ENCODE measurements at places on chromosomes 2 and 18.

GRCh38 chr2:46469700-46470099, 9.7 kb upstream of the TMEM247 start:
- no peak for DNase-seq

DNA sequence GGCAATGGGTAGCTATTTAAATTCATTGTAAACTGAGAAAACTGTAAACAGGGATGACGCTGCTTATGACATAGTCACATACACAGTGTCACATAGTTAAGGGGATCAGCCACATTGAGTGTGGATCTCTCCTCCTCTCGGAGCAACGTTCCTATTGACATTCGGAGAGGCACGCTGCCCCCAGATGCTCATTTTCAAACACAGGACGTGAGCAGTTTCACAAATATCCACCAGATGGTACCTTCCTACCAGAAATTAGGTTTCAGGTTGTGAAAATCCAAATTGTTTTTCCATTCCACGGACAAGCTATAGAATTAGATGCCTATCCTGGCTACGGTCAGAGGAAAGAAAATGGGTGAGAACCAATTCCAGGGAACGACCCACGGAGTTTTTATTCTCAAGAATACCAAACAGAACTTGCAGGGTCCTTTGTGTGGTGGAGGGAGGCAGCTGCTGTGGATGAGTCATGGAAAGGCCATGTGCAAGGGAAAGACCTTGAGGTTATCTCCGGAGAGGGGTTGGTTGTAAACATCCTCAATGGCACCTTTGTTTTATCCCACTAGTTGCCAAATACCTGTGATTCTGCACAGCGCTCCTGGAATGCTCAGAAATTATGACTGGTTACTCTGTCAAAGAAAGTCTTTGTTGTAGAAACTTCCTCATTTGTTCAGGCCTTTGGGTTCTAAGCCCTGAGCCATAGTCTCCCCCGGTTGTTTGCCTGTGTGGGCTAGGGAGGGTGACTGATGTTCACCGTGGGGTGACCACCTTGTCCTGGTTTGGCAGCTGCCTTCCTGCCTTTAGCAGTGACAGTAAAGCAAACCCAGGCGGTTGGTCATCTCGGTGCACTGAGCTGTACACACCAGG, 88.0 kb downstream of the ACTR3 start:
- DNase-seq, result no peak

GRCh38 chr2:119782308-119783027, 22.7 kb downstream of the PTPN4 start:
- DNase-seq, result no peak

DNA sequence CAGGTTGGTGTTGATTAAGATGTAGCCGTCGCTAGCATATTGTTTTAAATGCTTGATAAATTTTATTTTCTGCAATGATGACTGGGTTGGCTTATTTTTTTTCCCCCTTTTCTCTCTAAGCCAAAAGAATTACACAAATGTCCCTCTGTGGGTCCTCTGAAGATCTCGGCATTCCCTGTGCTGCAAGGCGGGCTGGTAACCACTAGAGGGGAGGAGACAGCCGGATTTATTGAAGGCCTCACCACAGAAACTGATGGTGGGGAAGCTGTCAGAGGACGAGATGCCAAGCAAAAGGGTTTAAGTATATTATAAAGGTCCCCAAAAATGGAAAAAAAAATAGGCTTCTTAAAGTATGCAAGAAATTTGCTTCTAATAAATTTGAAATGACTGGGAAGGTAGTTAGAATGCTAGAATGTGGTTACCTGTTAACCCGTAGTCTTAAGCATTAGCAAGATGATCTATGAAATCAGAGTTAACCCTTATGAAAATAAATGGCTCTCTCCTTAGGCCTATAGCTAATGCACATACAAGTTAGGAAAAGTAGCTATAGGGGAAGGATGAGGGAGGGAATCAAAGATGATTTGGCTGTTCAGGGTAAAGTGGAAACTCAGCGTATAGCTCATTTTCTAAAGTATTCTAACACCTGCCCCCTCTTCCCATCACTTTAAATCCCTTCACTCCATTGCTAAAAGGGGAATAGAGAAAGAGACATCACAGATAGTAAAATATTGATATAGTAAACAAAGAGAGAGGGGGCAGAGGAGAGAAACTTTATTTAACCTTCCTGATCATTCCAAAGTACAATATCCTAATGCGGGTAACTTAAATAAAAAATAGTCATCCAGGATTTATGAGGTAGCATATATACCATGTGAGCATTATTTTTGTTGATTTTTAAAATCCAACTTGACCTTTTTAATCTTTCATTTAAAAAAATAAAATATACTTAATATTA, 894.5 kb upstream of the POU3F3 start:
- no peak for DNase-seq

DNA sequence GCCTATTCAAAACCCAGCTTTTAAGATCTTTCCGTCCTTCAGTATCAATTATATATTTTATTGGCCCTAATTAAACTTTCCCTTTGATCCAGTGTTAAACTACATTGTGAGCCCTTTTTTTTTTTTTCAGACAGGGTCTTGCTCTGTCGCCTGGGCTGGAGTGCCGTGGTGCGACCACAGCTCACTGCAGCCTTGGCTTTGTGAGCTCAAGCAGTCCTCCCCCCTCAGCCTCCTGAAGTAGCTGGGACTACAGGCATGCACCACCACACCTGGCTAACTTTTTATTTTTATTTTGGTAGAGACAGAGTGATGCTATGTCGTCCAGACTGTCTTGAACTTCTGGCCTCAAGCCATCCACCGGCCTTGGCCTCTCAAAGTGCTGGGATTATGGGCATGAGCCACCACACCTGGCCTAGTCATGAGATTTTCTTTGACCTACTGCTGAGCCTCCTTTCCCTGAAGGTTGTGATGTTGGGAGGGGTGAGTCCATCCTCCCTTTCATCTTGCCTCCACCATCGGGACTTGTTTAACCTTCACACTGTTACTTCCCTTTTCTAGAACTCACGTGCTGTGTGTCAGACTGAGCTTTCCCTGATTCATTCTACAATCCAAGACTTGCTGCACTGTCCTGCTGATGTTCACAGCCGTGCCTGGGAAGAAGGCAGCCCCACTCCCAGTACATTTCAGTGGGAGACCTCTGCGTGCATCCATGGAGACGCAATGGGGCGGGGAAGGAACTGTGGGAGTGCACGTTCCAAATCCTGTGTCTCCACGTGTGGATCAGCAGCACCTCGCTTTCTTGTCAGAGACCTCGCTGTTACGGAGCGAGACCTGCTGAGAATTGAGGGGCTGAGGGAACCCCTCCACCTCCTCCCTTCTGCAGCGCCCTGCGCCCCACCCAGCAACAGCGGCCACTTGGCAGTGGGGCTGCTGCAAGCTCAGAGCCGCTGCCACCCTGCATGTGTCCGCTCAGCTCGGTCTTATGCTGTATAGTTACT, 10.8 kb downstream of the OXER1 start:
- no peak for DNase-seq

GRCh38 chr2:53672881-53673522, 94.6 kb upstream of the CHAC2 start:
- no peak for DNase-seq

DNA sequence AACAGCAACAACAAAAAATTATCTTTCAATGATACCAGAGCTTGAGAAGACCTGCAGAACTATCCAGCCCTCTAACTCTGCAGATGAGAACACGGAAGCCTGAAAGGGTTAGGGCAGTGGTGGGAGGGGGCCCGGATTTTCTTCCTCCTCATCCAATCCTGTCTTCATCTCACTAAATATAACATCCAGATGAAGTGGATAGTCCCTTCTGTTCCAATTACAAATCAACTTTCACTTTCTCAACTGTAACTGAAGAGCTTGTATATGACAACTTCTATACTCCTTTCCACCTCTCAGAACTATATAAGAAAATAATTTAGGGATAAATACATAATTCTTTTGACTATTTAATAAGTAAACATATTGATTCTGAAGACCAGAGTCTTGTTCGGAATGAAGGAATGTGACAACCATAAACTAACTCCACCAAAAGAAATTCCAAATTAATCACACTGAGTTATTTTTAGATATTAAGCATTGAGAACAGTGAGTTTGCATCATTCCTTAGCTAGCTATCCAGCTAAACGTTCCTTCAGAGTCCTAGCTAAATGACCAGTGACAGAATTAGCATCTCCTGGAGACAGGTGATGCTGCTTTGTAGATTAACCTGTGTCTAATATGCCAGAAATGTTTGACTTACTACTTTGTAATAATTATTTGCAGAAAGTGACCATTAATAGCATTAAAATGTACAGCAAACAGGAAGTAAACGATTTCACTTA, 32.7 kb downstream of the SFT2D3 start:
- DNase-seq, result no peak

- DNase-seq, result no peak
Measured at GRCh38 chr2:72940361-72940760, 23.0 kb downstream of the EMX1 start.

DNA sequence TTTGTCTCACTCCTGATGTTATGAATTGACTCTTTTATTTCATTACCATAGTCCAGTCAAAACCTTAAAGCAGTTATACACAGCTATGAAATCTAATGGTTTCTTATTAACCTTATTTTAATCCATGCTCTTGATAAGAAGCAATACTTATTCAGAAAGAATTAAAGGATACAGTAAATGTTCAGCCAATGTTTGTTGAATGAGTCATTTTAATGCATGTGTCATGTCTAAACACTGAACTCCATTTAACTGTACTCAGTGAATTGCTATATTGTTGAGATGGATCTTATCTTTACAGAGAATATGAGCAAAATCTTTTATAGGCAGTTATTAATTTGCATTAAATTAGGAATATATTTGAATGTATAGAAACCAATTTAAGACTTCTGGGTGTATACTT, 135.1 kb upstream of the TFPI start:
- DNase-seq, result no peak

DNA sequence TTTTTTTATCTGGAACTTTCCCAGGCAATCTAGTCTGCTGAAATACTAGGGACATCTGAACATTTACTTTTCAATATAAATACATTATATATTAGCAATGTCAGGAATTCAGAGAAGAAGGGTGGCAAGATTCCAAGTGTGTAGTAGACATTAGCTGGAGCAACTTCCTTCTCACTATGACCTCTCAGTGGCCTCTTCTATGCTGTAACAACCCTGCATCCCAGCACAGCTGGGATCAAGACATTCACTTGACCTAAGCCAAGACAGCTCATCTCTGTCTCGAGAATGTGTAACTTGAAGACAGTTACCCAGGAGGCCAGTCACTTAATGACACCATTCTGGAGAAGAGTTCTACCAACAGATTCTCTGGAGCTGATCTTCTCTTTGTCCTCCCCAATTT, 61.7 kb upstream of the RALBP1 start:
- DNase-seq, result no peak

DNA sequence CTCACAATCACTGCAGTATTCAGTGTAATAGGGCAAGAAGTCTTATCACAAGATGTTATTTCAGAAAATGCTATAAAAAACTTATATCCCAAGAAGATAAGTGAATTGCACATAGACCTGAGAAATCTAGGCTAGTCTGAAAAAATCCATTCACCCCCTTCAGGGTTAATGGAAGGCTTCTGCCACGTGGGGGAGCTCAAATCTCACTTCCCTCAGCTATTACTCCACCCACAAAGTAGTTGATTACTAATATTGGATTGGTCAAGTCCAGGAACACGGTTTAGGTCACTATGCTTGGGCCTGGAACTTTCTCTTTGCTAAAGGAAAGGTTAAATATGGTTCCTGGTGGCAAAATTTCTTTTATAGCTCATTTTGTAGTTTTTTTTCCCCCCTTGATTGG, 51.2 kb upstream of the ADAM23 start:
- DNase-seq, result no peak

GRCh38 chr2:157936406-157936805, 60.3 kb upstream of the ACVR1 start:
- no peak for DNase-seq

DNA sequence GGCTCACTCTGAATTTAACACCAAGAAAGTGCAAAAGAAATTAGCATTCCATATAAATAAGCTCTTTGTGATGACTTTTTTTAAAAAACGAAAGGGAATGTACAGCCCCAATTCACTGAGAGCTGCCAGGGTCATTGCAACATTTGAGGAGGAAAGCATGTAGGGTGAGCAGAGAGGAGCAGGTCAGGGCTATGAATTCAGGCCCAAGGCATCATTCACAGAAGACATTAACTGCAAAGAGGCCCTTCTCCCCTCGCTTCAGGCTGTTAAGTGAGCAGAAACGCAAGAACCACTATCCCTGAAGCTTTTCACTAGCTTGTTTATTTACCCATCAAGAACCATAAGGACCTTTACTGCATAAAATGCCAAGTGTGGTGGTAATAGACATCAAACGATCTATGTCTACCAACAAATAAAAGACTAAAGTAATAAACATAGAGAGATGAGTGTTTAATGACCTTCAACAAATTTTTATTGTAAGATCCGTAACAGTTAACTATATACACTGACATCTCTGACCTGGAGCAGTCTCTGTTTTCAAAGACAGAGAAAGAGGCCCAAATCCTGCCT, 333.1 kb upstream of the HNRNPA3 start:
- no peak for DNase-seq

DNA sequence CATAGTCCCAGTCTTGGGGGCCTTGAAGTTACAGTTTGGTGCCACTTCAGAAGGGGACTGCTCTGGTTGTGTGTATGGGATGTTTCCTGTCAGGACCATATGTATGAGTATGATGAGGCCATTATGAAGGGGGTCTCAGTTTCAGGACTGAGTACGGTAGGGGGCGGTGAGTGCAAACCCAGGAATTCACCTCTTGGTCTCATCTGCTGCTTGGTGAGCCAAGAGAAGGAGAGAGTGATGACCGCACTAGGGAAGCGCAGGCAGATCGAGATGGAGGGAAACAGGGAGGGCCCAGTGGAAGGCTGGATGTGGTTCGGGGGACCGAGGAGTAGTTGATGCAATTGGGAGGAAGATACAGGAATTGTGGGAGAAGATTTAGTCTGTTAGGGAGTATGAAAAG, 28.5 kb downstream of the DCDC2C start:
- no peak for DNase-seq

- DNase-seq, result no peak
Measured at GRCh38 chr2:159683817-159684216, 28.5 kb upstream of the MARCHF7 start.

- no peak for DNase-seq
Measured at GRCh38 chr18:32110005-32110404, 18.3 kb downstream of the RNF138 start.

- no peak for DNase-seq
Measured at GRCh38 chr18:74946646-74947375, 262.1 kb downstream of the PTGR3 start.

DNA sequence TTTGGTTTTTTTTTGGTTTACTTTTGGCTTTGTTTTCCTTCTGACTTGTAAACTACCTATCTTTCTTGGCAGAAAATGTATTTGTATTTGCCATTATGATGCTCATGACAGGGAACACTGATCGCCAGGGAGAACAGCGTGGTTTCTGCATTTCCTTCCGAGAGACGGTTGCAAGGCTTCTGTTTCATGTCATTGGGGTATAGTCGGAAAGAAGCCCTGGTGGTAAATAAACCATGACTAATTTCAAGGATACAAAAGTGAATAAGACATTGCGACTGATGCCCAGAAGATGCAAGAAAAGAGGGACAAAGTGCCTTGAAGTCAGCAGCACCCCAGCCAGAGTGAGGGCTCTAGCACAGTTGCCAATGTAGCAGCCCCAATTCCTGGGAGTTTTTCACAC, 4.2 kb upstream of the CAPN14 start:
- DNase-seq, result no peak
